ENCODE measurements at places on chromosomes 5 and 9.
A peak's percentile ranks its signal among the peaks of the same experiment; 100 is the strongest.

GRCh38 chr5:124641154-124641792, 105.2 kb downstream of the ZNF608 start:
- DNase-seq = no peak

DNA sequence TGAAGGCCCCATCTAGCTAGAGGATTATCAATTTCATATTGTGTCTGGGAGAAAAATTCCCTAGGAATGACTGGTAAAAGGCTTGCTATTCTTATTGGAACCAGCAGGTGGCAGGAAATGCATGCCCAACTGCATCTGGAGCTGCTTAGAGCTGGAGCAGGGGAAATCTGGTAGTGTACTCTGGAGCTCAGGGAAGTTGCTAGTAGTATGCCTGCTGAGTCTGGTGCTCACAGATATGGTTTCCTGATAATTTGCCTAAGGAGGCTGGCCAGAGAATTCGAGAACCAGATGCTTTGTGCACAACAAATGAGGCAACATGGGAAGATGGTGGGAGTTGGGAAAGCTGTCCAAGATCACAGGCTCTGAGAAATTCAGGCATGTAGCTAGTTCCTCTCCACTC, 53.7 kb downstream of the G3BP1 start:
- DNase-seq = peak; percentile 57

- DNase-seq = peak; percentile 43
Measured at GRCh38 chr5:176438959-176439757, 9.0 kb upstream of the FAF2 start.

- no peak for DNase-seq
Measured at GRCh38 chr5:122346897-122347581, 35.0 kb downstream of the SNCAIP start.

DNA sequence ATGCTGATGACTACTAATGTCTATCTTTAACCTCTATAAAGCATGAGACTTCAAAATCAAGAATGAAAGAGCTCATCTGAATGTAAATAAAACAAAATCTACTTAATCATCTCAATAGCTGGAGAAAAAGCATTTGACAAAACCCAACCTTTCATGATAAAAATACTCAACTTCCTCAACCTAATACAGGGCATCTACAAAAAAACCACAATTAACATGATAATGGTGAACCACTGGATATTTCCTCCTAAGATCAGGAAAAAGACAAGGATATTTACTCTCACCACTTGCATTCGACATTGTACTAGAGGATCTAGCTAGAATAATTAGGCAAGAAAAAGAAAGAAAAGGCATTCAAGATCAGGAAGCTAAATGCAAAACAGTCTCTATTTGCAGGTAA, 49.3 kb downstream of the FAM169A start:
- no peak for DNase-seq

- DNase-seq = no peak
Measured at GRCh38 chr9:74696520-74696919, 191.2 kb downstream of the TRPM6 start.

- DNase-seq = no peak
Measured at GRCh38 chr5:123289210-123289609, 134.0 kb downstream of the CEP120 start.

DNA sequence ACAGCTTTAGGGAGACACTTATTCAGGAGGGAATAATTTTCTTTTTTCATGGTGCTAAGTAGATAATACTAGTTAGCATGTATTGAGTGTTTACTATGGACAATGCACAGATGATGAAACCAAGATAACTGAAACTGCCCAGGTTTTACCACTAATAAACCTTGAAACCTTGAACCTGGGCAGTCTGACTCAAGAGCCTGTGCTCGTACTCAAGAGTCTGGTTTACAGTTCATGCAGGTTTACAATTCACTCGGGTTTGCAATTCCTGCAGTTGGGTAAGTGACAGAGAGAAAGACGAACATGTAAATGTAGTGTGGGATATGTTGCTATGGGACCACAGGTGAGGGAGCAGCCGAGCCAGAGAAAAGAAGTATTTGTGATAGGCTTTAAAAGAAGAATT, 28.2 kb downstream of the NUP214 start:
- no peak for DNase-seq

- no peak for DNase-seq
Measured at GRCh38 chr5:154697371-154697770, 57.8 kb upstream of the LARP1 start.

DNA sequence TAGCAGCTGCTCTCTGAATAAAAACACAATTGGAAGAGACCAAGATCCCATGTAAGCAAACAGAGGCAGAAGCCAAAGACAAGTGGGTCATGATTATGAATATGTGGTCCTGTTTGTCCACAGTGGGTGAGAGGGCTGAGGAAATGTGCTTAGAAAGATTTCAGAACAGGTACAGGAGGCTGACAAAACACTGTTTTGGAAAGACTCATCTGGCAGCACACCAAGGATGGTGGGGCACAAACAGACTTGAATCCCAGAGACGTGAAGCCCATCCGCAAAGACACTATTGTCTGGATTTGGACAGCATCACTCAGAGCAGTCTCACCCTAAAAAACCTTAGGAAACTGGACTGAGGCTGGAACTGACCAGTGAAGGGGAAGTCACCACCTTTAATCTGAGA, 85.0 kb downstream of the ADRB2 start:
- no peak for DNase-seq

DNA sequence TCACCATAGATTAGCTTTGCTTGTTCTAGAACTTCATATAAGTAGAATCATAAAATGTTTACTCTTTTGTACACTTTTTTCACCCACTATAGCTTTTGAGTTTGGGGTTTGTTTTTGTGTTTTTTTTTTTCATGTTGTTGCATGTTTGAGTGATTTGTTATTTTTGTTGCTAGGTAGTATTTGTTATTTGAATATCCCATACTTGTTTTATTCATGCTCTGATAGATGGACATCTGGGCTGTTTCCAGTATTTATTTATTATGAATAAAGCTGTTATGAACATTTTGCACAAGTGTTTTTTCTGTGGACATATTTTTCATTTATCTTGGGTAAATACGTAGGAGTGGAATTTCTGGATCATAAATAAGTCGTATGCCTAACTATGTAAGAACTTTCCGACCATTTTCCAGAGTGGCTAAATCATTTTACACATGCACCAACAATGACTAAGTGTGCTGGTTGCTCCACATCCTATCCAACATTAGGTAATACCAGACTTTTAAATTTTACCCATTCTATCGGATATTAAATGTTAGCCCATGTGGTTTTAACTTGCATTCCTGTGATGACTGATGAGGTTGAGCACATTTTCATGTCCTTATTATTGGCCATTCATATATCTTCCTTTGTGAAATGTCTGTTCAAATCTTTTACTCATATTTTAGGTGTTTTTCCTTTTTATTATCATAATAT, 69.1 kb upstream of the NR4A3 start:
- peak; percentile 4 for DNase-seq

- DNase-seq = no peak
Measured at GRCh38 chr5:2169850-2170760, 287.4 kb upstream of the IRX4 start.

DNA sequence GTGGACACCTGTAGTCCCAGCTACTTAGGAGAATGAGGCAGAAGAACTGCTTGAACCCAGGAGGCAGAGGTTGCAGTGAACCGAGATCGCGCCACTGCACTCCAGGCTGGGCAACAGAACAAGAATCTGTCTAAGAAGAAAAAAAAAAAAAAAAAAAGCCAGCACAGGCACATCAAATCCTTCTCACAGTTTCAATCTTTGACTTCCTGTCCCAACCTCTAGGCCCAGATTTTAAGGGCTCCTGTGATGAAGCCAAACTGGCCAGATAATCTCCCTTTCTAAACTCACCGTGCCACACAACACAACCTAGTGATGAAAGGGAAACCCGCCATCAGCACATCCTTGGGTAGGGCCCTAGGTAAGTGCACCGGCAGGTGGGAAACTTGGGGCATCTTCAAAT, 58.1 kb downstream of the ROR2 start:
- no peak for DNase-seq

- no peak for DNase-seq
Measured at GRCh38 chr5:140545606-140546005, 1.9 kb upstream of the EIF4EBP3 start.

DNA sequence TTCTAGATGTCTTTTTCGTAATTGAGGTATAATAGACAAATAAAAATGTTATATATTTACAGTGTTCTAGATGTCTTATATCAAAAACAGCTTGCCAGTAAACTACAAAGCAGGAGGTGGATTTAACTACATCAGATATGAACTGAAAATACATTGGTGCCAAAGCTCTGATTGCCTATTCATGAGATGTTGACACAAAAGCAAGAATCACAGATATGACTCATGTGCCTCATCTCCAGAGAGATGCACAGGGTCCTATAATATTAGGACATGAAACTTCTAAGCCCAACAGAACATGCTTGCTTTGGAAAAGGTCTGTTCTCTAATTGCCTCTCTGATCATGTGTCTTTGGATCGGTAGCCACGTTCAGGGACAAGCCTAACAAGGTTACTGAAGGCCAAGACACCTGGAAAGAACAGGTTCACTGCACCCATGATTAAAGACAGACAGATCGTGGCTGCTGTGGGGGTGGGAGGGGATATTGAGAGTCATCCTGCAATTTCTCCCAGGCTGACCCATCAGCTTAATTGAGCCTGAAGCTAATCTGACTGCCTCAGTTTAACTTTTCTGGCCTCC, 16.8 kb downstream of the ABCA1 start:
- DNase-seq = no peak

Measured in astrocyte of the cerebellum (primary cell).